NCI-H774 (cell line): ENCODE measurements at places on chromosomes 5 and 9.

- no peak for DNase-seq
Measured at GRCh38 chr5:67619235-67619634, 422.6 kb upstream of the CD180 start.

- no peak for DNase-seq
Measured at GRCh38 chr5:60883229-60883628, 39.2 kb upstream of the ELOVL7 start.

DNA sequence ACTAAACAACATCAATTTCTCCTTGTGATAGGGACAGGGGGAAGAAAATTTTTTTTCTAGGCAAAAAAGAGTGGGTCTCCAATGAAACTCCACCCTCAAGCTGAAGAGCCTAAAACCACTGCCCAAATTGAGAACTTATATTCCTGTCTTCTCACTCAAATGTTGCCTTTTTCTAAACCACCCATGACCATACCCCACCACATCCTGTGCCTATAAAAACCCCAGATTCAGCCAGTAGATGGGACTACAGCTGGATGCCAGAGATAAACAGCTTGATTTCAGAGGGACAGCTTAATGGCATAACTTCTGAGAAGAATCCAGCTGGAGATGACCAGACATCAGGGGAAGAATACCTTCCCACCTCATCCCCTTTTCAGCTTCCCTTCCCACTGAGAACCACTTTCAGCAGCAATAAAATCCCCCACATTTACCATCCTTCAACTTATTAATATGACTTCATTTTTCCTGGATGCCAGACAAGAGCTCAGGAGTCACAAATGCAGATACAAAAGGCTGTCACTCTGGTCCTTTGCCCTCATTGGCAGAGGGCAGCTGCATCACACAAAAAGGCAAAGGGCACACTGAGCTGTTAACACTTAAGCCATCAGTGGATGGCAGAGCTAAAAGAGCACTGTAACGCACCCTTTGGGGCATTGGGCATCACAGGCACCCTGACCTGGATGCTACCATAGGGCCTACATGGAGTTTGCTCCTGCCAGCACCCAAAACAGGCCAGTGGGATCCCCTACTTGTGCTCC lies 972.5 kb upstream of the CTNND2 start:
- no peak for DNase-seq

GRCh38 chr5:62483556-62483955 lies 71.0 kb downstream of the IPO11 start:
- no peak for DNase-seq

DNA sequence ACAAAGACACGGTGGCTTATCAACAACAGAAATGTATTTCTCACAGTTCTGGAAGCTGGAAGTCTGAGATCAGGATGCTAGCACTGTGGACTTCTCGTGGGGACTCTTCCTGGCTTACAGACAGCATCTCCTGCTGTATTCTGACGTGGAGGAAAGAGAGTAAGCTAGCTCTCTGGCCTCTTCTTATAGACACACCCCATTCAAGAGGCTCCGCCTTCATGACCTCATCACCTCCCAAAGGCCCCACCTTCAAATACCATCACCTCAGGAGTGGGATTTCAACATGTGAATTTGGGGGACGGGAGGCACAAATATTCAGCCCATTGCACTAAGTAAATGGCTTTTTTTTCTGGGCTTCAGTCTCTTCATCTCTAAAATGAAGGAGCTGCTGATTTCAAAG lies 27.6 kb downstream of the KCNMB1 start:
- DNase-seq: no peak

DNA sequence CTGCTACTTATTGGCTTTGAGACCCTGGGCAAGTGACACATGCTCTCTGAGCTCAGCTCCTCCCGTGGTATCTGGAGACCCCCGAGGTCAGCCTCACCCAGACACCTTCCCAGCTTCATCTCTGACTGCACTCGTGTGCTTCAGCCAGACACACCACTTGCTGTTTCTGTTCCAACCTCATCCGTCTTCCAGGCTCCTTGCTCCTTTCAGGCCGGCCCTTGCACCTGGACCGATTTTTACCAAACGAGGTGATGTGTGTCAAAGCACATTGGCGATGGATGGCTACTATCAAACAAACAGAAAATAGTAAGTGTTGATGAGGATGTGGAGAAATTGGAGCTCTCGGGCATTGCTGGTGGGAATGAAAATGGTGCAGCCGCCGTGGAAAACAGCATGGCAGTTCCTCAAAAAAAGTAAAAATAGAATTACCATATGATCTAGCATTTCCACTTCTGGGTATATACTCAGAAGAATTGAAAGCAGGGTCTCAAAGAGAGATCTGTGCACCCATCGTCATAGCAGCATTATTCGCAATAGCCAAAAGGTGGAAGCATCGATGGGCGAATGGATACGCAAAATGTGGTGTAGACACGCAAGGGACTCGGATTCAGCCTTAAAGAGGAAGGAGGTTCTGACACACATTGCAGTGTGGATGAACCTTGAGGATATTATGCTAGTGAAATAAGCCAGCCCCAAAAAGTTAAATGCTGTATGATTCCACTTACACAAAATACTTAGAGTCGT lies 96.1 kb upstream of the IER5L start:
- no peak for DNase-seq

- DNase-seq: no peak
Measured at GRCh38 chr5:96984506-96985192, 48.8 kb downstream of the LNPEP start.

- no peak for DNase-seq
Measured at GRCh38 chr5:88782571-88782970, 100.4 kb downstream of the MEF2C start.

DNA sequence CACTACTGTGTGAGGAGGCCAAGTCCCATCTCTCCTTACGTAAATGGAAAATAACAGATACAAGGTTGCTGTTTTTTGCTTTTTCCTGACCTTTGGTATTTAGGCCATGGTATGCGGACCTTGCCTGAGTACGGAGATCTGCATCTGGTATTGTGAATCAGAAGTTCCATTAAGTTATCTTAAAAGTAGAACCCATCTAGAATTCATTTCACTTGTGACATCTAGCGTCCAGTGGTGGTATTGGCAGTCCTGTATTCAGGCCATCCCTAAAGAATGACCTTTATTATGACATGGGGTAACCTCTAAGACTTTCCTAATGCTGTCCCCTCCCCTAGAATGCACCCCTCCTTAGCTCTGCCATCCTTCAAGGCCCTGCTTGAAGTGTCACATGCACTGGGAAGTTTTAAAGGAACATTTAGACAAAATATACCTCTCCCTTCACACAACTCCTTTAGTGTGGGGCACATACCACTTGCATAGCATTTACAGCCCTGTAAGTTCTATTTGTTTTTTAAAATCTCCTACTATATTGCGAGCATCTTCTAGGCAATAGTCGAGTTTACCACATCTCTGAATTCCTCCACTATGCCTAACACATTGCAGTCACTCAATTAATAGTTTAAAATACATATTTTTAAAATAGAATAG lies 1.9 kb upstream of the SPDL1 start:
- peak; percentile 4 for DNase-seq

DNA sequence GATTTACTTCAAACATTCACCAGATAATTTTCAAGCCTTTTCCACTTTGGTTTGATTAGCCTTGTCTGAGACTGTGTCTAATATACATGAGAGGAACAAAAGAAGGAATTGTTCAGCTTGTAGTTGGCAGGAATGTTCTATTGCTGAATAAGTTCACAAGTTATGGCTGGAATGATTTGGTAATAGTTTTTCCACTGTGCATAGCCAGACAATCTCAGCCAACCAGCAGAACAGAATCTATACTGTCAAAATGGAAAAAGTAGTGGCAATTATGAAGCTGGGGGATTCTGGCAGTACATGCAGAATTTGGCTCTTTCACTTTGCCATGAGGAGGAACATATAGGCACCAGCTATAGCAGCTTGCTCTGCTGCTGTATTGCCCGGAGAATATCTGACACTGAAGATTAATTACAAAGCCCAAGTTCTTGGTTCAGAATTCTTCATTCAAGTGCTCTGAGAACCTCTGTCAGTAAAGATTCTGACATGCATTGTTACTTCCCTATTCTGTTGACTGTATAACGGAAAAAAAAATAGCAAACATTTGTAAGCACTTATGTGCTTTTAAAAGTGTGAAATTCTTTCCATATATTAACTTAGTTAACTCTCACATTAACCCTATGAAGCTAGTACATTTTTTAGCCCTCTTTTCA lies 150.6 kb downstream of the PRR16 start:
- DNase-seq: no peak

DNA sequence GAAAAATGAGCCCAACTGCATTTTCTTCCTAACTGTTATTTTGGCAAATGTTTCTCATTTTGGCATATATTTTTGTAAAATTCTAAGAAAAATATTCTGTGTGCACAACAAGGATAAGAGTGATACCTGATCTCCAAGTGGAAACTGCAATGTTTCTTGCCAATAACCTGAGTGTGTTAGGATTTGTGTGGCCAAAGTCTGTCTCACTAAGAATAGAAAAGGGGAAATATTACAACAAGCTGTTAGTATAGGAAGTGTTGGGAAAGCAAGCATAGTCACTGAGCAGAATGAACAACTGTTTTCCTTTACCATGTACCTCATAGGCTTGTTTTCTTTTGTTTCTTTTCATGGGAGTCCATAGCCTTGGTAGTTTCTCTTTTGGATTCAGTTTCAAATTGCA lies 624.2 kb downstream of the MTRR start:
- DNase-seq: no peak

DNA sequence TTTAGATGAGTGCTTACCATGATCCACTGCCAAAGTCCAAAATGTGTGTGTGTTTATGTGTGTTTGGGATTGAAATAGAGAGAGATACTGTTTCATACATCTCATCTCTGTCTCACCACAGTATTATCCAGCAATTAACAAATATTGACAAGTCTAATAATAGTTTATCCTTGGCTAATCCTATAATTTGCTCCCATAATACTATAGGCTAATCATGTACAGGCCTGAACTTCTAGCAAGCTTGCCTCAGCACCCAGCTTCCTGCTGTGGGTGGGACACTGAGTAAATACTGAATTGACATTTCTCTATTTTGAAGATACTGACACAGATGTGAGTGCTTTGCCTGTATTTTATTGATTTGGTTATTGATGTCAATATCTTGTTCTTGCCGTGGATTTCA lies 35.3 kb upstream of the KCNV2 start:
- DNase-seq: no peak

DNA sequence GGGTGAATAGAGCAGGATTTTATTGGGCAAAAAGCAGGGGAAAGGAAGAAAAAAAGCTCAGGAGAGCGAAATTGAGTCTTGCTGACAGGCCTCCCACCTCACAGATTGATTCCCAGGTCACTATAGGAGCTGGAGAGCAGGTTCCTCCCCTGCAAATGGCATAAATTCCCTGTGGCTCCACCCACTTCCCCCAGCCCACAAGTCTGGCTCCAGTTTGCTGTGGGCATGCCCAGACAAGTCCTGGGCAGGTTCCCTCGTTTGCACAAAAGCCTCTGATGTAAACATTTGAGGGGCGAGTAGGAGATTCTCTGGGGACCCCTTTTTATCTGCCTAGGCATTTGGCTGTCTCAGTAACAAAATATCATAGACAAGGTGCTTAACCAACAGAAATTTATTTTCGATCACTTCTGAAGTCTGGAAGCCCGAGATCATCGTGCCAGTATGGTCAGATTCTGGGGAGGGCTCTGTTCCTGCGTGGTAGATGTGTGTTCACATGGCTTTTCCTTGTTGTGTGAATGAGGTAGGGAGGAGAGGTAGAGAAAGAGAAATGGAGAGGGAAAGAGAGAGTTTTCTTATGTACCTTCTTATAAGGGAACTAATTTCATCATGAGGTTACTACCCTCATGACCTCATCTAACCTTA lies 614.5 kb downstream of the MAT2B start:
- DNase-seq: no peak

DNA sequence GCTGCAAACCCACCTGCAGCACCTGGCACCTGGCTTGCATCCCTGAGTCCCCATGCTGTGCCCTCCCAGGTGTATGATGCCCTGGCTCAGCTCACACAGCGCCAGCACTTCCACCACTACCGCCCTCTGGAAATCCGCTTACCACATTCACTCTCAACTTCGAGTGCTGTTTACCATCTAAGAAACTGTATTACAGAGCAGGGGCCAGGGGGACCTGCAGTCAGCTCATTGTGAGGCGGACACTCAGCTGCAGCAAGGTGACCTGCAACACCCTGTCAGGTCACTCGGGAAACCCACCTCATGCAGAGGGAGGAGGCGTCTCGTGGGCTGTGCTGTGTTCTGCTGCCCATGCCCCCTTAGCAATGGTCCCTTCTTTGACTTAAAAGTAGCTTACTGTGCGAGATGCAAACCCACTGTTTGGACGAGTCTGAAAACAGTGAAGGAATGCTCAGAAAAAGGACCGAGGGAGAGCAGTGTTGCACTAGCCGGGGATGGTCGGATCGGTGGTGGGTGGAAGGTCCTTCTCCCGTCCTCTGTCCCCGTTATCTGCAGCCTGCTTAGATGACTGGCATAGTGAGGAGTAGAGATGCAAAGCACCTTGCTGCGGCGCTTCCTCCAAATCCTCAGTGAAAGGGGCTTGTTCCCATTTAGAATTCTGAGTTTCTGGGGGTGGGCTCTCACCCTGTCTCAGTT lies 55.2 kb upstream of the CTSL start:
- no peak for DNase-seq

- DNase-seq: no peak
Measured at GRCh38 chr9:137269231-137269772, 8.2 kb upstream of the TOR4A start.

GRCh38 chr5:161273410-161273809 lies 273.1 kb downstream of the GABRB2 start:
- no peak for DNase-seq

DNA sequence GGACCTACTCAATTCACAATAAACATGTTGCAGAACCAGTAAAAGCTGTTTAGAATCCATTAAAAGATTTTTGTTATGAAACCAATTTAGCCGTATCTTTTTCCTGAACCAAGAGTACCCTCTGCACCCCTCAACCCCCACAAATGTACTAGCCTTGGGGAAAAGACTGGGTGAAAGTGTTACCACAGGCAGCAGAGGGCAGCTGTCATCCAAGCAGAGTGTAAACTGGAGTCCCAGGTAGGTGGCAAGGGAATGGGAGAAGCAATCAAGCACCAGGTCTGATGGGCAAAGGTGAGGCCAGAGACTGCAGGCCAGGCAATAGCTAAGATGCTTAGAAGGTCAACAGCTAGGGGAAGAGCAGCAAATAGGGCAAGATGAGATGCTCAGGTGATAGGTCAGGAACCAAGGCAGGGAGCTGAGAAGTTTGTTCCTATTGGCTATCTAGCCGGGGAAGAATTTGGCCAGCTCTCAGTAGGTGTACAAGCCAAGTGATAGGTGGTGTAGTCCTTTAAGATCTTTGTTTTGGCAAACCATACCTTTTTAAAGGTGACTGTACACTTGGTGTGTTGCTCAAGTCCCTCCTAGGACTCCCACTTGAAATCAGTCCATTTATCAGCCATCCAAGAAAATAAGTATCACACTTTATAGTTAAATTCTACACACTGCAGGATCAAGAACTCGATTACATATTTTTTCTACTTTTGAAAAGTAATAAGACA lies 77.8 kb upstream of the CCDC112 start:
- no peak for DNase-seq

DNA sequence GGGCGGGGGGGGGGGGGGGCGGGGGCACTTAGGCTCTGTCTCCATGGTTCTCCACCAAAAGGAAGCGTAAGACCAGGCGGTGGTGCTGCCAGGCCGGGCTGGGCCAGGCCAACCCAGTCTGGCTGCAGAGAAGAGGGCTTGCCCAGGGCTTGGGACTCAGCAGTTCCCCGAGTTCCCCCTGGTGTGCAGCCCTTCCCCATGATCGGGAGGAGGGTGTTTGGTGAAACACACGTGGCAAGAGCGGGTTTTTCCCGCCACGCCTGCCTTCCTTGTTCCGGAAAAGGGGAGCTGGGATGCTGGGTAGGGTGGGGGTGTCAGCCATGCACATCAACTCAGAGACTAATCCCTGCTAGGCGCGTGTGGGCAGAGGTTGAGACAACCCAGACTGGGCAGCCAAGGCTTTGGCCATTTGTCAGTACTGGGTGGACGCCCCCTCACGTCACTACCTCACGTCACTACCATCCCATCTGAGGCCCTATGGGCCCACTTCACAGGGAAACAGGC lies 32.9 kb downstream of the PRRX2 start:
- no peak for DNase-seq
